ENCODE measurements at places on chromosomes 4 and X.

GRCh38 chr4:72546456-72546855 is 22.6 kb downstream of the ADAMTS3 start:
- DNase-seq = no peak

DNA sequence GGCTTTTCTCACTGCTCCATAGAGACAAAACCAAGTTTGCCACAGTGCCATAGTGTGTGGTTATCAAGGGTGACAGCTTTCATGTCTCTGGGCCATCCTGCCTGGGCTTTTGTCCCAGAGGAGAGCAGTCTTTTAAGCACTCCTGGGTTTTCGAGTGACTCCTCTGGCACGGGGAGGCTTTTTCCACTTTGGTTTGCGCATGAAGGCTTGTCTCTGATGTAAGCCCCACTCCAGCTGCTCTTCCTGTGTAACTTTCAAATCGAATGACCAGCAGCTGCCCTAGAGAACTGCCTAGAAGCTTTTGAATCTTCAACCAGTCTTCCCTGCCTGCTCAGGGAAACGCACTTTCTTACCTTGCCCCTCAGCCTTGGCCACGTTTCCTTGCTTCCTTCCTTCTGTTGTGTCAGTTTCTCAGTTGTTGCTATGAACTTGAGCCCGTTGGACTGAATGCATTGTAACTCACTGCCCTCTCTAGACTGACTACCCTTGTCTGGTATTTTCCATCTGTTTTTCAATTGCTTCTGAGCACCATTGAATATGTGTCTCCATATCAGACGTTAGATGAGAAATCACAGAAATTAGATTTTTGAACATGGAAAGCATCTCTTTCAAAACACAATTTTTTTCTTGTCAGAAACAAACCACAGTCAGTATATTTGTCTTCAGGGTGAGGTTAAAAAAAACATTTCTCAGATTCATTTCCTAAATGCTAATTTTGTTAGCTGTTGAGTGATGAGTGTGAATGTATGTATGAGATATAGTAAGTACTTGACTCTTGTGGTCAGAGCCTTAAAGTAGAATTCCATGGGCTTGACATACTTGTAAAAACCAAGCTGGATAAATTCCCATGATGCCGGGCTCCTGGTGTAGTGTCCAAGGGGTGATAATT is 45.3 kb downstream of the SLC9A6 start:
- no peak for DNase-seq

DNA sequence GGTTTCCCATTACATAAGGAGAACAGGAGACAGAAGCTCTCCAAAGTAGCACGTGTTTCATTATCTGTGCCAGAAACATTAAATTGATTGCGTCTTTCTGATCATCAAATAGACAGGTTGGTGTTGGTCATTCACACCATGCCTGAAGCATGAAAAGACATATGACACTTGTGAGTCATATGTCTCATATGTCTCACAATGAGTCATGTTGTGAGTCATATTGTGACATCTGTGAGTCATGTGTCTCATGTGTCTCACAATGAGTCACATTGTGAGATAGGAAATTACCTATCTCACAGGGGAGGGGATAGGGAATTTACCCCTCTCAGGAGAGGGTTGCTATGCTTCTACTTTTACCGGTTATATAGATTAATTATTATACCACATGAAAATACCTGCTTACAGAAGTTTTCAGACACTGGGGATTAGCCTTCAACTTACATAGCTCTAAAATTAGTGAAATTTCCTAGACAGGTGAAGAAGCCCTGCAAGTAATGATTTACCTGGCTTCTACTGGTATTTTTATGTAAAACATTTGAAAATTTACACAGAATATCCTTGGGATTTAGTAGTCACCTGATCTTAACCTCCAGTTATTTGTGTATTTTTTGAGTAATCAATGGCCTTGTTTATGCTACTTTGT is 80.8 kb downstream of the NPFFR2 start:
- no peak for DNase-seq

DNA sequence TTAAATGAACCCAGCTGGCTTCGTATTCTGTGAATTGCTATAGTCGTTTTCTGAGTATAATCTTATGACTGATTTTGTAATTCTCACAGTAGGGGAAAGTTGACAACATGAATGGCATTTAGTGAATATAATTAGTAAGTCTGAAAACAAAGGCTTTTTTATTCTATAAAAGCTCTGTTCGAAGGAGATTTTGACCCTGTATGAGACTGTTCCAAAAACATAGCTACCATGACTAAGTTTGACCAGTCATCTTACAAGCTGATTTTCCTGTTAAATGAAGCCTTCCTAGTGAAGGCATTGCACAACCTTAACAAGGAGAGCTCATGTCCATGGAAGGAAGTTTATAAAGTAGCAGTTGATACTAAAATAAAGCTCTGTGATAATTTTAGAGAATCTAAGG is 242.3 kb downstream of the RPA4 start:
- no peak for DNase-seq

GRCh38 chr4:73409012-73409862 is 5.2 kb downstream of the ALB start:
- no peak for DNase-seq

DNA sequence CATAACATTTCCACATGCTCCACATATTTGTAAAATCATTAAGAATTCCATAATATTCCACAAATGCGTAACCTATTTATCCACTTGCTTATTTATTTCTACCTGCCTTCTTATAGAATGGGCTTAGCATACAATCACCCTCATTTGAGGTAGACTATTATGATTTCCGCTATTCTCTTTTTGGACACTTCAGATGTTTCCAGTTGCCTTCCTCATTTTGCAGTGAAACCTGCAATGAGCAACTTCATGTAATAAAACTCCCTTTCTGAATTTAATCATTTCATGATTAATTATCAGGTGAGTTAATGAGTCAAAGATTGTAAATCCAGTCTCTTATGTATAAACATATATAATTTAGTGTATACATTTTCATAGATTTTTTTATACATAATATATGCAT is 58.0 kb downstream of the PPP3CA start:
- no peak for DNase-seq

GRCh38 chr4:99404595-99405287 is 30.4 kb downstream of the ADH7 start:
- no peak for DNase-seq

DNA sequence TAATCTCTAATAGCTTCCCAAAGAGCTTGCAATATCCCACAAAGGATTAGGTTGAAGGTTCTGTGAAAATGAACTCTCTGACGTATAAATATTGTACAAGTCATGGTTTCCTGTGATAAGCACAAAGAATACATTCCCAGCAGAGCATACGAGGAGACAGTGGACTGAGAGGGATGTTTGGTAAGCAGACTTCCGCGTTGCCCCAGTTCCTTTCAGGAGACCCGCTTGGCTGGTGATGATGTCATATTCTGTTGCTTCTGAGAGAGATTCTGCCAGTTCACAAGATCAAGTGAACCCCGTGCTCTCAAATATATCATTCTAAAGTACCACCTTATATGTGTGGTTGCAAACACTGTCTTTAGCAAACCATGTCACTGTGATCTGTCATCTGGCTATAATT is 323.9 kb upstream of the CASK start:
- no peak for DNase-seq

DNA sequence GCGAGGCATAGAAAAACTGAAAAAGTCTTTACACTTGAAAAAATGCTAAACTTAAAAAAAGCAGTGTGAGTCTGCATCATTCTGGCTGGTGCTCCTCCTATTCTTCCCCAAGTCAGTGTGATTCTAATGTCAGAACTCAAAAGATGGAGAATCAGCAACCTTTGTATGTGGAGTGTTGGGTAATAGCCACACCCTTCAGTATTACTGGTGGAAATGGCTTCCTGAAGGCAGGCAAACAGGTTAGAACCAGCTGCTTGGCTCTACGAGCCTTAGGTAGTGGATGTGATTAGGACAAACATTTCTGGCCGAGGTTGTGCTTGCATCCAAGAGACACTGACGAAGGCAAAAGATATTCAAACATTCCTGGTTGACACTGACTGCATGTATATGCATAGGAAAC is 353.4 kb upstream of the TACR3 start:
- DNase-seq = no peak

DNA sequence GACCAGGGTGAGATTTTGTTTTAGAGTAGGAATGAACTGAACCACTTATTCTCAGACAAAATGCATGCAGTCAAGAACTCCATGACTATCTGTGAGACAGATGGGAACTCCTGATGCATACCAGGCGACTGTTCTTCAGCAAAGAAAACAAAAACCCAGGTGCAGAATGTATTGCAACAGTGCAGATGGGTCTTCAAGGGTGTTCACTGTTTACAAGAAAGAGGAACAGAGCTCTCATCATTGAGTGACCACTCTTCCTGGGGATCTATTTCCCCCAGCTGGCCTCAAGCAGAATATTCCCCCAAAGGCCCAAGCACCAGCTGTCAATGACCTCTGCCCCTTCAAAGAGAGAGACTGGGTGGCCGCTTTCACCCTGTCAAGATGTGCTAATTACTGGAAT is 39.7 kb upstream of the BMP3 start:
- no peak for DNase-seq

- no peak for DNase-seq
Measured at GRCh38 chr4:74724979-74725378, 69.3 kb downstream of the BTC start.

DNA sequence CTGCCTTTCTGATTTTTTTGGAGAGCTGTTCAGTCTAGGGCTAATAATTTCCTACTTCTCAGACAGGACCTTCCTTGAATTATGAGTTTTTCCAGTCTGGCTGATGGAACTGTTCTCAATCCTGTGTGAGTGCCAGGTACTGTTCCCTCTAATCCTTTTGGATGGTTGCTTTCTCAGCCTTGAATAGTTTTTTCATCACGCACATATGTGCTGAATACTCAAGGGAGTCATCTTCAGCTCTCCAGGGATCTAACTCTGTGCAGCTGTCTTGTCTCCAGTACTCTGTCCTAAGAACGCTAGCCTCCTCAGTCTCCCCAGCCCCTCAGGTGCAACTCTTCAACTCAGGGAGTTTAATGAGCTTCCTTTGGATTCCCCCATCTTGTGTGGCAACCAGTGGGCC is 93.2 kb downstream of the GASK1B start:
- no peak for DNase-seq

GRCh38 chrX:119478504-119478903 is 10.3 kb downstream of the SLC25A5 start:
- no peak for DNase-seq

GRCh38 chr4:153832720-153833287 is 43.9 kb upstream of the SFRP2 start:
- DNase-seq = no peak

DNA sequence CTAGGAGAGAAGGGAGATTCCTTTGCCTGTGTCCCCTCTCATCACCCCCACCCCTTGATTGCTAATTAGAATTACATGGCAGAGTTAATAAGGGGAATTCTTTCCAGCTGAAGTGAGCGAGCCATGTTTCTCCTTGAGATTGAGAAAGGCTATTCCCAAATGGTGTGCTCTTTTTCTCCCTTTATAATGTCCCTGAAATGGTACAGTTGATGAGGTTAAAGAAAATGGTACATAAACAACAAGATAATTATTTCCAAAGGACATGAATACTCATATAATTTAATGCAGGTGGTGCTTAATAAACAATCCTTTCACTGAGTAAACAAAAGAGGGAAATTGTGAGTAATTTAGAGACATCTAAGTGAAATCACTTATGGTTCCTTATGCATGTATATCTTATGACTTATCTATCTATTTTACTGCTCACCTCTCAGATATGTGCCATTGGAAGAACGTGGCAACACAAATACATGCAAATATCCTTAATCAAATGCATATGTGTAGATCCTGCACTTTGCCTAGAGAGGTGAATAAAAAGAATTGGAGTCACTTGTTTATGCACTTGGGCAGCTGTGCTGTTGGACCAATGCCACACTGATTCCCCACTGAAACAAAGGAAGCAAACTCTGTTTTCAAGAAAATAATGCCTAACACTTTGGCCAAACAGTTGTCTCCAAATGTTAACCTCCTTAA is 106.6 kb upstream of the WDR44 start:
- no peak for DNase-seq

GRCh38 chr4:84028340-84028739 is 470.8 kb downstream of the NKX6-1 start:
- no peak for DNase-seq

DNA sequence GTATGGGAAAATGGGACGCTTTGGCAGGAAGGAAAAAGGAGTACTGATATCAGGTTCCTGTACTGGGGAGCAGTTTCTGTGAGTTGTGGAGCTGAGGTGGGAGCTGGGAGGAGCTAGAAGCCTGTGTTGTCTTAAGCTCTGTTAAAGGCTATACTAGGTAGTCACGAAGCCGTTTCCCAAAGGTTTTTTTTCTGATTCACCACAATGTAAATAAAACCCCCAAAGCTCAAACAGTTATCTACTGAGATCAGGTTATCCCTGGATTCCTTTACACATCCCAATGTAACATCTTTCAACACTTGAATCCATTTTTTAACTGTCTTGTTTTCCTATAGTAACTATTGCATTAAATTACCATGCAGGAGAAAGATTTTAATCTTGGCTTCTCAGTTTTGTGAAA is 297.4 kb upstream of the SFRP2 start:
- no peak for DNase-seq

GRCh38 chr4:26075583-26075982 is 161.6 kb downstream of the SMIM20 start:
- DNase-seq = no peak

GRCh38 chrX:2413969-2414368 is 86.8 kb downstream of the DHRSX start:
- no peak for DNase-seq

DNA sequence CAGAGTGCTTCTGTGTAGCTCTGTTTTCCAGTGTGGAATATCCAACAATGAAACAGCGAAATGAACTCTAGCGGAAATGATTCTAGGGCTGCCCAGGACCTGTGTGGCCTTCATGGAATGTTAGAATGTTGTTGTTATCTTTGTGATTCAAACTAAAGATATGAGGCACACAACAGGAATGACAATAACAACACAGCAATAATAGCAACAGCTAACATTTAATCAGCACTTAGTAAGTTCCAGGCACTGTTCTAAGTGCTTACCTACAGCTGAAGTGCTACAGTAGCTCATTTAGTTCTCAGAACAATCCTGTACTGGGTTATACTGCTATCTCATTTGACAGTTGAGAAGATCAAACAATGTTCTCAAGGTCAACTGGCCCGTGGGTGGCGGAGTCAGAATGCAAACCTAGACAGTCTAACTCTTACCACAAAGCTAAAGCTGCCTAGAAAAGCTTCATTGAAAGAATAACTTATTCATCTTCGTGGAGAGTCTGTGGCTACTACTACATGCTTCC is 63.7 kb downstream of the MAML3 start:
- no peak for DNase-seq

DNA sequence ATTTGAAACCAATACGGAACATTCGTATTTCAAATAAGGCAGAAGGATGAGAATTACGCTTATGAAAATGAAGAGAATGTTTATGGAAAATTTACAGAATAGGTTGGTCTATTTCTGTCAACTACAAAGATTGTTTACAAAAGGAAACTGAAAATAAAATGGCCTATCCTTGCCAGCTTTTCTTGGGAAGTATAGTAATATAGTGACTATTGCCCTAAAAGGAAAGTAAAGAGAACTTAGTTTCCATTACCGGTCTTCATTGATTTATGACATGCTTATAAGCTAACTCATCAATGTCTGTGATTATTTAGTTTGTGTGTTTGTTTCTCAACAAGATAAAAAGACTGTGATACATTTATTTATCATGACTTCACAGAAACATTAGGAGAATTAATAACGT is 2.9 kb upstream of the SPRY1 start:
- no peak for DNase-seq

- DNase-seq = no peak
Measured at GRCh38 chr4:55173580-55173979, 48.2 kb upstream of the KDR start.

Data from cortex of kidney (tissue), 1 donor.